ENCODE measurements at places on chromosomes 6 and 20.
A peak's percentile ranks its signal among the peaks of the same experiment; 100 is the strongest.

DNA sequence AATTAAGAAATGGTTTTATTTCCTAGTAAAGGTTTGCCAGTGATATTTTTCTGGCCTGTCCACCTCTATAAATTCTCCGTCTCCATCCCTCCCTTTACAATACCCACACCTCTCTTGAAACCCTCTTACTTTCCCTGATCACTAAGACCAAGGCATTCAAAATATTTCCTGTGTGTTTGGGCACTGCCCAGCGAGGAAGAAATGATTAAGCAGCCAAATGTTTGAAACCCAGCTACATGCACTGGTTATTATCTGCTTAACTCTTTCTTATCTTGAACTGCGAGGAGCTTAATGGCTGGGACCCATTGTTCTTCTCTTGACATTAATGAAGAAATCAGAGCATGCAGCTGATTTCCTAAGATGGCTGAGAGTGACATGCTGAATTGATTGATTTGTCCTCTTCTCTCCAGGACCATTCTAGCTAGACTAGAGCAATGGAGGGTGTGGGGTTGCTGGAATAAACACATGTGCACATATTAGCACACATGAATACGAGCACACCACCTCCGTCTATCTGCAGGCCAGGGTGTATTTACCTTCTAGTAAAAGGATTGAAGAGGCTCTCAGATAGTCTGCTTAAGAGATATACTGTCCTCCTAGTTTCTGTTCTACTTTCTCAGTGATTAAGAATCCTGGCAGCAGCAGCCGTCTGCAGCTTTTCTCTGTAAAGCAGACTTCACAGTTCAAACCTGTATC is 46.1 kb upstream of the PRDM1 start:
- DNase-seq = no peak

GRCh38 chr20:39298121-39298520 is 336.0 kb downstream of the DHX35 start:
- DNase-seq = peak; percentile 14

DNA sequence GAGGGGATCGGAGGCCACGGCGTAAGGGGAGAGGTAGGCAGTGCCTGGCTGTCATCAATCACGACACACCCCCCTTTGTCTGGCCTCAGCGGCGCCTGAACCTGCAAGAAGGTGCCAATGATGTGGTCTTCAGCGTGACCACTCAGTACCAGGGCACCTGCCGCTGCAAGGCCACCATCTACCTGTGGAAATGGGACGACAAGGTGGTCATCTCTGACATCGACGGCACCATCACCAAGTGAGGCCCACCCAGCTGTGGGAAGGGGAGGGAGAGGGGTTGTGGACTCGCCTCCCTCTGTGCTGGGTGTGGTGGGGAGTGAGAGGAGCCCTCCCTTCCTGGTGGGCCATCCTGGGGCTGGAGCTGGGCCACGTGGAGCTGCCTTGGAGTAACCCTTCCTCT is 9.7 kb downstream of the EMILIN3 start:
- no peak for DNase-seq

DNA sequence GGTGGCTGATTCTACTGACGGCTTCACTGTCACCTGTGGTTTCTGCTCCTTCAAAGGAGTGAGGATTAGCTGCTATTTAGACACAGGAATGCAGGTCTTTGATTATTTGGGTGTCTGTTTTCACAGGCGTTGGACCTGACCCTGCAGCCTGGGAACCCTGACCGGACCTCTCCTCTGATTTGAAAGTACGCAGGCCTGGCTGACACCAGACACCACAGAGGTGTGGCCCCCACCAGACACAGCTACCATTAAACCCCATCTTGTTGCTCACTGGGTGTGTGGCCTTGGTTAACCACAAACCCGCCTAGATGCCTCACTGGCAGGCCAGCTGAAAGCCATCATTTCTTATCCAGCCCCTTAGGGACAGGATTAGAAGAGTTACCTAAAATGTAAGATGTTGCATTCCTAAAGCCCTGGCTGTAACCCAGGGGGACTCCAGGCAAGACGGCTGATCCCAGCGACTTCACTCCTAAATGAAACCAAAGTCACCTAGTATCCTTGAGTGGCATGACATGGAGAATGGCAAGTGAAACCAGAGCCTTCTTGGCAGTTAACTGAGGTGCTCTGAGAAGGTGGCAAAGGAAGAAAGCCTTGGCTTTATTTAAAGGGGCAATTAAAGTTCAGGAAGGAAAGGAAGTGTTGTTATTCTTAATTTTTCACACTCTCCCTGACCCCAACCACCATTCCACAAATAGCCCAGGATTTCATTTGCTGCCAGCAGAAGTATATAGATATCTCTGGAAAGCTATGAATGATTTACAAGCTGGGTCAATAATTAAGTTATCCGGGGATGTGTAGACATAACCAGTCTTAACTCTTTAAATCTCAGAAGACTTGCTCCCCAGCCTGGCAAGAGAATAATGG is 169.9 kb downstream of the QRSL1 start:
- DNase-seq = no peak

- no peak for DNase-seq
These were observed 8.5 kb downstream of the QRSL1 start for GRCh38 chr6:106637717-106638341.

- no peak for DNase-seq
These were observed 65.7 kb upstream of the EEF1A1 start for GRCh38 chr6:73586416-73586974.

- no peak for DNase-seq
These were observed 4.5 kb upstream of the VSTM2L start for GRCh38 chr20:37898233-37899104.

DNA sequence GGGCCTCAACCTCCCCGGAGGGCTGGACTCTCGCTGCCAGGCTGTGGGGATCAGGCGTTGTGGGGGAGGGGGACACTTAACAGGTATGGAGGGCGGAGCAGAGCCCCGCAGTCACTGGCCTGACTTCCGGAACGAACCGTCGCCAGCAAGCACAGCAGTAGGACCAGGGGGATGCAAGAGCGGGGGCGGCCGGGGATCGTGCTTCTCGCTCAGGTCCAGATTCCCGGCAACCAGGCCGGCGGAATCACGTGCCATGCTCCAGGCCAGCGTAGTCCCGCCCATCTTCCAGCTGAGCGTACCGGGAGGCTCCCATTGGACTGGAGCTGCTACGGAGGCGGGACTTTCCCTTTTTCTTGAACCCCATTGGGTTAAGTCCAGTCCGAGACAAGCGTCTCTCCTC is 10.0 kb upstream of the POU5F1 start:
- DNase-seq = no peak

DNA sequence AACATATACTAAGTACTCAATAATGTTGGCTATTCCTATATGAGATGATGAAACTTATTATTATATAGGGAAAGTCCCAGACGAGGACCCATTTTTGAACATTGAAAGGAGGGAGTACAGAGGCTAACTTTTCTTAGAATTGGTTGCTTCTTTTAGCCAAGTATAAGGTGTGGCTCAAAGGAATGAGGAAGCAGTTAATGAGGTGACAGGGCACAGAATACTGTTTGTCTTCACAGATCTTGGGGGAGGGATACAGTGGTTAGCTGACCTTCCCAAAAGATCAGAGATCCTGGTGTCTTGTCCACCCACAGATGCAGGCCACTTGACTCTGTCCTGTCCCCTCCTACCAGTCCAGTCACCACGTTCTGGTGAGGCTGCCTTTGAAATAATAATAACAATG is 67.8 kb upstream of the EPB41L1 start:
- no peak for DNase-seq

GRCh38 chr20:36541768-36542488 is 609 bp downstream of the MYL9 start:
- no peak for DNase-seq

DNA sequence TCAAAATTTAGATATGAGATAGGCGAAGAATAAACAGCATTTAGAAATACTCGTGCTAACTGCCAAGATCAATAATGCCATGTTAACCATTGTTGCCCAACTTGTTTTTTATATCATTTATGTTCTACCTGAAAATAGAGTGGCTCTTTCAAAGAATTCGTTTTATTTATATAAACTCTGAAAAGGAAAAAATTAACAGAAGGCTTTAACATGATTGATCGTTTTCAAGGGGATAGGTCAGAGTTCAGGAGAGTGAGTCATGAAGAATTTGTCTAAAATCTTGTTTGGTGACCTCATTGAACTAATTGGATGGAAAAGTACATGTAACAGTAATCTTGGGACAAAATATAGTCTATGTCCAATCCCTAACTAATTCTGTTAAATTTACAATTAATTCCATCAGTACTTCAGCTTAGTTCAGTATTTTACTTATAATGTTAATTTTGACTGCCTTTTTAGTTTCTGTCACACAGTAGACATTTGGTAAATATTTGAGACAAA is 11.1 kb upstream of the ELOVL2 start:
- DNase-seq = no peak

All from nucleus accumbens (tissue), 56 donors.